ENCODE measurements at places on chromosomes 4 and X.

DNA sequence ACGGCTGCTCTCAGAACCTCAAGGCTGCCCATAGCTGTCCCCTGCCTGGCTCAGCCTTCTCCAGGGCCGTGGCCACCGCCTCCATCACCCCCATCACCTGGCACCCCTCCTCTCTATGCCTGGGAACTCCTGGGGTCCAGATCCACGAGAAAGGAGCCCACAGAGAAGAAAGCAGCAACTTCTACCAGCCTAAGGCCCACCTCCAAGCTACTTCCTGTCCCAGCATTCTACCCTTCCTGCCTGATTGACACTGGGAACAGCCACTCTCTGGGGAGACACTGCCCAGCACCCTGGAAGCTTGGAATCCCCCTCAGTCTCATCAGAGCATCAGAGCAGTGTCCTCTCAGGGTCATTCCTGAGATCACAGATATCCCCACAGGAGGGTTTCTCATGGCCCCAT, 36.9 kb upstream of the PROM1 start:
- no peak for DNase-seq

DNA sequence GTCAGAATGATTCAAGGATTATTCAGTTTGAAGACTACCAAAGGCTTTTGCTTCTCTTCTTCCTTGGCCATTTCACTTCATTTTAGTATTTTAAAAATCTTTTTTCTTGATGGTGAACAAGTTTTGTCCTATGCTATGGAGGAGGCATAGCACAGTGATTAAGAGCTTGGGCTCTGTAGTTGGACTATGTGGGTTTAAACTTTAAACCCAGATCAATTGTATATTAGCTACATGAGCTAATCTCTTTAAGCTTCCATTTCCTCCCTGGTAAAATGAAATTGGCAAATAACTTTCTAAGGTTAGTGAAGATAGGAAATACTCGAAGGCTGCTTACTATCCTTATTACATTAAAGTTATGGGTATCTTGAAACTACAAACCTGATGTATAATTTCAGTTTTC, 23.8 kb upstream of the C4orf51 start:
- no peak for DNase-seq

DNA sequence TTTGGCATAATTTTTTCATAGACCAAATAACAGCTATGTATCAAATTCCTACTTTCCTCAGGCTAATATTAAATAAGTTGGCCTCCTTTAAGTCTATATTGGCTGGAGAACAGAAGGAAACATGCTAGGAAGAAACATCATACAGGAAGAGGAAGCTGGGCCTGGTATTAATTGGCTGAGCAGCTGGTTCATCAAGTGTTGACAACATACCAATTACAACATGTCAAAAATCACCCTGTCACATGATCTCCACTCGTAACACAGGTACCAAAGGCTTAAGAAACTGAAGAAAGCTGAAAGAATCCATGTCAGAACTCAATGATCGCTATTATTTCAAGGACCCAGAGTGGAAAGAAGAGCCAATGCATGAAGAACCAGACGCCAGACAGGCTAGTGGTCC, 10.5 kb downstream of the WDFY3 start:
- no peak for DNase-seq

- no peak for DNase-seq
These were observed 123.4 kb upstream of the GUCY1A1 start for GRCh38 chr4:155543126-155543765.

DNA sequence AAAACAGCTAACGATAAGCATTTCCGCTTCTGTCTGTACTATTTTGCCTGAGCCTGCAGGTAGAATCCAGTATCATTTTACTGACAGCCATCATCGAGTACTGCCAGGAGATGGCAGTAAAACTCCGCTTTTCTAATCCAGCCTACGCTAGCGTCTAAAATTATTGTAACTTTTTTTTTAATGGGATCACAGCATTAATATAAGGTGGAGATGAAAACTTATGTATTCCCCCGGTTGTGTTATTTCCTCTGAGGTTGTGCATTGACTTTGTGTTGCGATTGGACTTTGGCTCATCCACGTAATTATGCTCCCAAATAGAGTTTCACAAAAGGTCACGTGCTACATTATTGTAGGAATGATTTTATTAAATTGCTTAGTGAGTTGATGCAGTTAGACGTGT, 248.1 kb downstream of the C4orf33 start:
- peak; percentile 45 for DNase-seq

DNA sequence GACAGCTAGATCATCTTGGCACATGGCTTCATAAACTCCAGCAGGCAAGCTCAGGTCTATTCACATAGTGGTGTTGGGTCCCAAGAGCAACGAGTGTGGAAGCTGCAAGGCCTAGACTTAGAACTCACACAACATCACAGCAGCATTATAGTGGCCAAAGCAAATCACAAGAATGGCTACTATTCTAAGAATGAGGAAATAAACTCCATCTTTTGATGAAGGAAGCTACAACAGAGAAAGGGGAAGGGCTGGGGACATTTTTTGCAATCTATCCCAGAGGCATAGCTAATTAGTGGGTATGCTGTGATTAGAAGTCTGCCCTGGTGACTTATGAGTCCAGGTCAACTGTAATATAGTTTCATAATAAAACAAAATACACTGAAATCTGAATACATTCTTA, 42.9 kb upstream of the TAB3 start:
- DNase-seq, result no peak

DNA sequence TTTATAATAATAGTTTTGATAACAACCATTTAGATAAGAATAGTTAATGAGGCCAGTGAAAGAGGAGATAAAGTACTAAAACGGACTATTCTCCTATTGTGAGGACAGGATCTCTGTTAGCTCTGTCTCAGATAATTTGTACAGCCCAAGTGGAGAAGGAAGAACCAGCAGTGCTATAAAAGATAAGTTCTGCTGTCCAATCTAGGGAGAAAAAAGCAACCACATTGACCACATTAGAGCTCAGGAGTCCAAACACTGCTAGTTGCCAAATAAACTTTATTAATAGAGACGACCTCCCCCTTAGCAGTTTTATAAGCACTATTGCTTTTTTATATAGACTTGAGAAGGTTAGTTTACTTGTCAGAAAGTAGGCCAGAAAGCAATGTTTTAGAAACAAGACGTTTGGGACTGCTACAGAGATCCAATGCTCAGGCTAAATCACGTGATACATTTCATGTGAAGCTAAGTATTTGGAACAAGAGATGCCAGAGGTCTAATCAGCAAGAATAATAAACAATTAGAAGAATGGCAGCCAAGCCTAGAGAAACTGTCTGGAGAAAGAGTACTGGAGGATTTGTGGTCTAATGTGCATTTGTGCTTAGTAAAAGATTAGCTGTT, 15.9 kb downstream of the IL15 start:
- no peak for DNase-seq

- no peak for DNase-seq
These were observed 76.7 kb downstream of the PDS5A start for GRCh38 chr4:39900966-39901365.

GRCh38 chr4:80615099-80615498, 279.6 kb downstream of the CFAP299 start:
- no peak for DNase-seq

GRCh38 chr4:30822911-30823551, 102.9 kb downstream of the PCDH7 start:
- no peak for DNase-seq

- DNase-seq, result peak; percentile 39
These were observed 593 bp downstream of the NPY1R start for GRCh38 chr4:163331629-163332376.

GRCh38 chrX:123422875-123423274, 238.8 kb downstream of the GRIA3 start:
- peak; percentile 26 for DNase-seq

DNA sequence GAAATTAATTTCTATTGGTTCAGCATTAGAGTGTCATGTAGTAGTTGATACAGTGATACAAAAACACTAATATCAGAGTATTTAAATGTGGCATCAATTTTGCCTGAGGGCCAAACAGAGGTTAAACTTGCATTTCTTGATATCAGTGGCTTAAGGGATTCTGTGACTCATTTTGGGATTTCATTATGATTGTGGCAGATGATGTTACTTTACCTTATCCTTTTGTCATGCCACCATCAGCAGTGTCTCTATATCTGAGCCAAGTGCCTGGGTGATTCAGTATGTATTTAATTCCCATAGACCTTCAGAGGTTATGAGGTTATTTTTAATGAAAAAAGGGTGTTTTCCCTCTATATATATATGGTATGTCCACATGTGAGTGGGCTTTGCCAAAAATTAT, 582.9 kb downstream of the ADGRL3 start:
- DNase-seq, result no peak

- no peak for DNase-seq
These were observed 7.7 kb downstream of the NSG1 start for GRCh38 chr4:4394644-4395043.

DNA sequence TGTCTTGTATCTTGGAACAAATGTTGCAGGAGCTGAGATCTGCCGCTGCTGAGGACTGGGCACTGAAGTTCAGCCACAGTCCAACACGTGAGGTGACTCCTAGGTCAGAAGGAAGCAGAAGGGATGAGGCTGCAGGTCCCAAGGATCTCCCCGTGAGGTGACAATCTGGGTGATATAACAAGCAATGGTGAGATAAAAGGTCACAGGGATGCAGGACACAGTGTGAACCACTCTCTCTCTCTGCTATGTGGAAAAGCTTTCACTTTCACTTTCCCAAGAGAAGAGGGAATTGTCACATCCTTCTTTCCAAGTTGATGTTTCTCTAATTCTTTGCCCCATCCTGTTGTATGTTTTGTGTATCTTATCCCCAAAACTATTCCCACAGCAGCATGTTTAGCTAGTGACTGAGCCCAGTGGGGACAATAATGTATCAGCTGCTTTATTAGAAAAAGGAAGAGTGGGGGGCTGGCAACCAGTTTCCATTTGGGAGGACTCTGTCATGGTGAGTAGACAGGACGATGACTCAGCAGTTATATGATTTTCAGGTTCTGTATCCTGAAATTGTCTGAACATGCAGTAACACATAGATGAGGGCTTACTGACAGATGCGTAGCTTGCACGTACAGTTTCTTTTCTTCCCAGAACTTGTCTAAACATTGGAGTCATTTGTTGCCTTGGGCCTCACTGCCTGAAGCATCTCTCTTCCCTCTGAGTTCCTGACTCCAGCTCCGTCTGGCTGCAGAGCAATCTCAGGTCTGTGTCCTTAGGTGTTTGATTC, 1415.8 kb upstream of the TENM3 start:
- no peak for DNase-seq

- no peak for DNase-seq
These were observed at the start of gene DGKK for GRCh38 chrX:50470103-50471031. Gene DGKK, minus strand, starts transcription at chrX:50470825. Its CDS starts 147 bp downstream, at chrX:50470678.

DNA sequence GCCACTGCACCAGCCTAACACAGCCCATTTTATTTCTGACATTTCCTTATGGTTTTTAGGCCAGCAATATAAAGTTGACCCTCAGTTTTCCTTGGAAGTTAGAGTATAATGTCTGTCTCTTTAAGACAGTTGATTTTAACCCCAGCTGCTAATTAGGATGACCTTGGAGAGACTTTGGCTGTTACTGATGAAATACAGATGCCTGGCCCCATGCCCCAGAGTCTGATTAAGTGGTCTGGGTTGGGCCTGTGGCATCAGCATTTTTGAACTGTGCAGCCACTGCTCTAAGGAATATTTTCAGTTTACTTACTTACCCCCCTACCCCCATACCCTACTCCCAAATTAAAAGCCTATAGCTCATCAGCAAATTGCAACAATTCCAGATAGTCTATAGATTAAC, 85.8 kb downstream of the DCLK2 start:
- DNase-seq, result no peak

DNA sequence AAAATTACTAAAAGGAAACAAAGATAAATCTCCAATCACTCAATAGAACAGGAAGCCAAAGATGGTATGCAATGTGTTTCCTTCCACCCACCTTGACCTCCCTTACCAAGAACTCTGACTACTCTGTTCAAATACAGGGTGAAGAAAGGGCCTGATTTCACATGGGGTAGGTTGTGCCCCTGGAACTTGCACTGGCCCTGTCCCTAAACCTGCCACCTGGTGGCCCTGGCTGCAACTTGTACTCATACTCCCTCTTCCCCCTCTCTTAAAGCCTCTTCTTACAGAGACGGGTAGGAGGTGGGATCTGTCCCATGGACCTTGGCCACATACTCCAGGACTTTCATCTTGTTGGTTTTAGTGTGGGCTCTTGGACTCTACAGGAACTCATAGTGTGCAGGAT, 17.3 kb upstream of the TMEM185A start:
- no peak for DNase-seq

DNA sequence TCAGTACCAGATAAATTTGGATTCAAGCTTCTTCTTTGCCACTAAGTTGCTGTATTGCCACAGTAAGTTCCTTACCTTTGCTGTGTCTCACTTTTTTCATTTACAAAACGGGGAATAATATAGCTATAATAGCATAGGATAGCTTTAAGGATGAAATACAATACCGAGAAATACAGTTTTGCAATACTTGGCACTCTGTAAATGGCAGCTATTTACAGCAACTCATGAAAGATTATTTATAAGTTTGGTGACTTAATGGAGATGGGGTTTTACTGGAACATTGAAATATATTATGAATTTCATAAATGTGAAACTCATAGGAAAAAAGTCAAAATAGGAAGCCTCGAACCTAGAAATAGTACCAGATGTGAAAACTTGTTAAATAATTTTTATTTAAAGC, 27.6 kb downstream of the ANXA10 start:
- no peak for DNase-seq

DNA sequence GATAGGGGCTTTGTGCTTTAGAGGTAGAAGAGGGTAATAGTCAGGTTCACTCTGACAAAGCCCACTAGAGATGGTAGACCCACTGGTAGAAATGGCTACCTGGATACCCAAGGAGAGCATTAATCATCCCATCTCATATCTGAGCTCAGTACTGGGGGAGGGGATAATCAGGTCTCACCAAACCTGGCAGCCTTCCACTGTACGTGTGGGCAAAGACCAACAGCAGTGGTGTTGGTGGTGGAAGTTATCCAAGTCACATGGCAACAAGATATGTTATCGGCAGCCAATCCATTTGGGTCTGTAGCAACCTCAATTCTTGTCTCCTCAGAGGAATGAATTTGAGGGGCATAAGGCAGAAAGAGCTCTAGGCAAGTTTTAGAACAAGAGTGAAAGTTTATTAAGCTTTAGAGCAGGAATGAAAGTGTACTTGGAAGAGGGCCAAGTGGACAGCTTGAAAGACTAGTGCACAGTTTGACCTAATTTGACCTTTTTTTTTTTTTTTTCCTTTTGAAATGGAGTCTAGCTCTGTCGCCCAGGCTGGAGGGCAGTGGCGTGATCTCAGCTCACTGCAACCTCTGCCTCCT, 67.0 kb upstream of the CXCL13 start:
- no peak for DNase-seq

DNA sequence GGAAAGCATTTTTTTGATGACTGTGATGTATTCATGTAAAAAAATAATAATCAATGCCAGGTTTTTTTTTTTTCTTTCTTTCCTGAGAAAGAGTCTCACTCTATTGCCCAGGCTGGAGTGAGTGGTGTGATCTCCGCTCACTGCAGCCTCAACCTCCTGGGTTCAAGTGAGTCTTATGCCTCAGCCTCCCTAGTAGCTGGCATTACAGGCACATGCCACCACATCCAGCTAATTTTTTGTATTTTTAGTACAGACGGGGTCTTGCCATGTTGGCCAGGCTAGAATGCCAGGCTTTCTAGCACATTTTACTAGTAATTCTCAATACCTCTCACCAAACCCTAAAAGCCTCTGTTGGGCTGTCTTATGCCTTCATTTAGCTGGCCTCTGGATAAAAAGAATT, 25.7 kb downstream of the GPM6B start:
- no peak for DNase-seq

GRCh38 chrX:150502979-150503897, 65.2 kb upstream of the MTM1 start:
- DNase-seq, result no peak

GRCh38 chr4:3615386-3616286, 83.4 kb upstream of the LRPAP1 start:
- no peak for DNase-seq

GRCh38 chrX:23851544-23851943, 56.2 kb downstream of the APOO start:
- DNase-seq, result no peak
